ENCODE measurements at places on chromosomes 16 and 17.

DNA sequence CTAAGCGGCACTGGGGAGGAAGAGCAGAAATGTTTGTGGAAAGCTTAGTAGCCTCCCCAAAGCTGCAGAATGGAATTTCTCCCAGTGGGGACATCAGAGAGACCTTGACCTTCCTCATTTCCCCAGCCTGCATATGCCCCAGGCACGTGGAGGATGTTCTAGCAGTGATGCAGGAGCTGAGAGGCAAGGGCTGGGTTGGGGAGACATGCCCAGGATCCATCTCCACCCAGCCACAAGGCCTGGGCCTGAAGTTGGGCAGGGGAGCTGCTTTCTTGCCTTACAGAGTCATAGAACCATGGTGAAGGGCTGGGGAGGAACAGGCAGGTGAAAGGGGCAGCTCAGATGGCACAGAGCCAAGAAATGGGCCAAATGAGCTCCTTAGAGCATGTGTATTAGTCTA is 104.0 kb downstream of the TMEM132E start:
- no peak for DNase-seq

- DNase-seq: no peak
Measured at GRCh38 chr16:11708421-11708820, 34.2 kb downstream of the TXNDC11 start.

DNA sequence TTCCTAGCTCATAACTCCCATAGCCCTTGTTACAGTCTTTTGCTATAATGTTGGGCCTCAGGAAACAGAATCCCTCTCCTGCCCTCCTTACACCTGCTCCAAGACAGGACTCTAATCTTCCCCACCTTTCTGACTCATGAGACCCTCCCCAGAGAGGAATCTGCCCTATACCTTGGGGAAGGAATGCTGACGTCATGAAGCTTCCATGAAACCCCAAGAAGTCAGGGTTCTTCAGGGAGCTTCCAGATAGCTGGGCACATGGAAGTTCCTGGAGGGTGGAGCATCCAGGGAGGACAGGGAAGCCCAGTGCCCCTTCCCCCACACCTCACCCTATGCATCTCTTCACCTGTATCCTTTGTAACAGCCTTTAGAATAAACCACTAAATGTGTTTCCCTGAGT is 285.7 kb downstream of the SOX9 start:
- no peak for DNase-seq

DNA sequence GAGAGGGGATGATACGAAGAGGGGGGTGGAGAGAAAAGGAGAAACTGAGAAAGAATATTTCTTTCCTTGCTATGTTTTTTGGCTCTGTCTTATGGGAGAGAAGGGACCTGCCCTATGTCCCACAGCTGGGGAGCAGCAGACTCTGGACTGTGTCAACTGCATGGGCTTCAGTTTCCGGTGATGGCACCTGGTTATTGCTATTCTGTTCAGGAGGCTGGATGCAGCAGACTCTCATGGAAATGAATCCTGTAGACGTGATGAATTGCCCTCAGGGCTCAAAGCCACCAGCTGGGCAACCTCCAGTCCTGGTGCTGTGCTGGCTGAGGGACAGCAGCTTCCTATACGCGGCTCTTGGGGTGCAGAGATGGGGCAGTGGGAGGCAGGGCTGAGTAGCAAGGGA is 121.2 kb downstream of the HAPSTR1 start:
- DNase-seq: no peak

- no peak for DNase-seq
Measured at GRCh38 chr17:50063561-50064252, 7.8 kb downstream of the ITGA3 start.

DNA sequence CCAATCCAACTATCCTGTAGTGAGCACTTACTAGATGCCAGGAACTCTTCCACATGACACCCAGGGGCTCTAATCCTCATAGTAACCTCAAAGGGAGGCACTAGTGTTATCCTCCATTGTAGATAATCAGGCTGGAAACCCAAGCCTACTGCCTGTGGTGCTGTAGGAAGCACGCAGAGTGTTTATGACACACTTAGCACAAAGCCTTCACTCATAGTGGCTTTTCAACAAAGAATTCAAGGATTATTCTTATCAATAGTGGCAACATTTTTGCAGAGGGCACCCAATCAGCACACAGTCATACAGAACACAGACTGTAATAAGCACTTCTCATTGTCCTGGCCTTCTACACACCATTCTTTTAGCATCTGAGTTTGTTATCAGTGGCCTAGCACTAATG is 18.5 kb upstream of the SOX9 start:
- DNase-seq: no peak

GRCh38 chr17:28306954-28307401 is 12.0 kb upstream of the TMEM97 start:
- no peak for DNase-seq

DNA sequence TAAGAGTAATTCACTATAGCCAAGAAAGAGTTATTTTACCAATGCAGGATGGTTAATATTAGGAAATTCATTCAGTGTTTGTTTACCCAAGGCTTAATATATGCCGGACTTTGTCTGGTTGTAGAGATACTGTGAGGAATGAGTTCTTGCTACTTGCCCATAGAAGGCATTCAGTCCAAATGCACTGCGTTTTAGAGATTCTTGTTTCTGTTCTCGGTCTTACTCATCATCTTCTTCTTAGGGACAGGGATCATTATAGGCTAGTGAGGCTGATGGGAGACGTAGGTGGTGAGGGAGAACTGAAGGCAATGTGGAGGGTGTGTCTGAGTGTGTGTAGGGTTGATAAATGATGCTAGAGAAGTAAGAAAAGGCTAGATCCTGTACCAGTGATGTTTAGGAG is 90.7 kb downstream of the OR1D5 start:
- DNase-seq: no peak

GRCh38 chr17:12007466-12007865 is 10.2 kb upstream of the ZNF18 start:
- no peak for DNase-seq

DNA sequence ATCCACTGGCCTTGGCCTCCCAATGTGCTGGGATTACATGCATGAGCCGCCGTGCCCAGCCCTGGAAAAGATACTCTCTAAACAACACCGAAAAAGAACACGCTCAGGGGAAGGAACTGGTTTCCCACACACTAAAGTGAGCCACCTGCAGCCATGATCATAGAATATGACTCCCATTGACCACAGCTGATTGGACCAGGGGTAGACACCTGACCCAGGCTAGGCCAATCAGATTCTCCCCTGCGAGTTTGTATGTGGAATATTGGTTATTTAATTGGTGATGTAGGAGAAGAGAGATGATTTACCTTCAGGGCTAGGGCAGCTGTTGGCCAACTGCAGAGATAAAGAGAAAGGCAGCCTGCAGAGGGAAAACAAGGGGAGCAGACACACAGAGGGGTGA is 9.0 kb upstream of the GGA2 start:
- DNase-seq: no peak

DNA sequence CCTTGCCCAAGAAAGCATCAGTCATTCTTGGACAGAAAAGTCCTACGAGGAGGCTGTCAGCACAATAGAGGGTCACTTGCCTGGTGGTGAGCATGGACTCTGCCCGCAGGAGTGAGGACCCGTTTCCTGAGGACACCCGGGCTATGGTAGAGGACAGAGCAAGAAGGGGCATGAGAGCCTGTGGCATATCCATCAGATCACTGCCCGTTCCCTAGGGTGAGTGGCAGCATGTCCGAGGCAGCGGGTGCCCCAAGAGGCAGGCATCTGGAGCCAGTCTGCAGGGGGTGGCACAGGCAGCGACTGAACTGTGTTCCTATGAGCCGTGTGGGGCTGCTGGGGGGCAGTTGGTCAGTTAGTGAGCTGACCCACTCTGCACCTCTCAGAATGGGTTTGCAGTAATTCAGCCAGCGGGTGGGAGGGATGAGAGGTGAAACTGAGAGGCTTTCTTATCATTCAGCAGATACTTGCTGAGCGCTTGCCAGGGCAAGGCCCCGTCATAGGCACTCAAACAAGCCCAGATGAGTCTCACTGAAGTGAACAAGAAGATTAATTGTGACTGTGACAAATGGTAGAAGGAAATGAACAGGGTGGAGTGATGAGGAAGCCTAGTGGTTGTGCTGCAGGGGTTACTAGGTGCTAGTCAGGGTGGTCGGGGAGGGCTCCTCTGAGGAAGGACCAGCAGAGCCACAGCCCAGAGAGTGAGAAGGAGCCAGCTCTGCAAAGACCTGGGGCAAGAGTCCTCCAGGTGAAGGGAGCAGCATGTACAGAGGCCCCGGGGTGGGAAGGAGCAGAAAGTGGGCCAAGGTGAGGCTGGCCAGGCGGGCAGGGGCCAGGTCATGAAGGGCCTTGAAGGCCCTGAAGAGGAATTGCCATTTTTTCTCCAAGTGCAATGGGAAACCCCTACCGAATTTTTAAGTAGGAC is 87.9 kb downstream of the CLEC16A start:
- no peak for DNase-seq

DNA sequence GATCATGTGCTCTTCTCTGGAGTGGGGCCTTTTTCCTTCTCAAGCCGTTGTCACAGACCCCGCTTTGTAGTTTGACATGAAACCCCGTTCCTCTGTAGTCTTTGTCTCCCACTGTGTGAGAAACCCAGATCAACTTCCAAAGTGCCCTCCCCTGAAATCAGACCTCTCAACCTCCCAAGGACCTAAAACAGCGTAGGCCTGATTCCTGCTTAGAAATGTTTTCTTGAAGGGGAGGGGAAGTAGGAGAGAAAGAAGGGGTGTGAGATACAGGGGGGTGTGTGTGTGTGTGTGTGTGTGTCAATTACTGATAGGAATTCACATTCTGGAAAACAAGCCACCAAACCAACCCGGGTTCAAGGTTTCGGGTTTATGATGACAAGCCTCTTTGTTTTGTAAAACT is 1.4 kb downstream of the UBE2O start:
- DNase-seq: no peak

- no peak for DNase-seq
Measured at GRCh38 chr17:27764589-27764988, 35.7 kb downstream of the NOS2 start.

DNA sequence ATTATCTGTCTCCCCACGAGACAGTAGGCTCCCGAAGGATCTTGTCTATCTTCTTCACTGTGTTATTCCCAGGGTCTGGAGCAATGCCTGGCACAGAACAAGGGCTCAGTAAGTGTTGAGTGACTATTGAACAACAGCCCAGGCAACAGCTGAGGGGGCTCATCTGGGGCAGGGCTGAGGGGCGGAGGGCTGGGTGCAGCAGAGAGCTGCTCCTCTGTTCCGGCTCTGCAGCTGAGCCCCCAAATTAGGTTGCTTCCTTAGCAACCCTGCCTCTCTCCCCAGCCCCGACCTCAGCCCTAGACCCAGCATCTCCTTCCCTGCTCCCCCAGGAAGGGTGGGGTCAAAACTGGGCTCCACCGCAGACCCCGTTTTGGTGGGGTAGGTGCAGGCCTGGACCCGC is 32.2 kb downstream of the ITGAE start:
- DNase-seq: no peak

GRCh38 chr16:65624229-65624628 is 502.4 kb upstream of the CDH11 start:
- no peak for DNase-seq

DNA sequence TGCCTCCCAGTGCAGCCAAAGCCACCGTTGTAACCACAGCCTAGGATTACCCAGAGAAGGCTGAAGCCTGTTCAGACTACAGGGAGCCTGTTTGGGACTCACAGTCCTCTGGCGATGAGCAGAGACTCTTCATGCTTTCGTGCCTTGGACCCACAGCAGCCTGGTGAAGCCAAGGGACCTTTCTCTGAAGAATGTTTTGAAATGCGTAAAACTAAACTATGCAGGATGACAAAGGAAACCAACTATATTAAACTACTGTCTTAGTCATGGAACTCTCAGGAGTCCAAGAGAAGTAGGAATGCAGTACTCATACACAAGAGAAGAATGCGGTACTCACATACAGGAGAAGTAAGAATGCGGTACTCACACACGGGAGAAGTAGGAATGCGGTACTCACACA is 20.9 kb downstream of the ABR start:
- no peak for DNase-seq

- DNase-seq: no peak
Measured at GRCh38 chr17:3750926-3751325, 27.2 kb downstream of the HASPIN start.

DNA sequence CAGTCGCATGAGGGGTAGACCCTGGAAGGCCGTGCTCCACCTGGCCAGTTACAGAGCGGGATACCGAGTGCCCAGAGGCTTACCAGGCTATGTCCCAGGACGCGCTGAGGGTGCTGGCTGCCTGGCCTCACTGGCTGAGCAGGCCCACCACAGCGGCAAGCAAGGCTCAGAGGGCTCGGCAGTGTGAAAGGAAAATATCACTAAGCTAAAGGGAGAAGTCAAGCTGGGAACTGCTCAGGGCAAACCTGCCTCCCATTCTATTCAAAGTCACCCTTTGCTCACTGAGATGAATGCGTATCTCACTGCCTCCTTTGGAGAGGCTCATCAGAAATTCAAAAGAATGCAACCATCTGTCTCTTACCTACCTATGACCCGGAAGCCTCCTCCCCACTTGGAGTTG is 37.4 kb downstream of the CCDC57 start:
- DNase-seq: no peak

DNA sequence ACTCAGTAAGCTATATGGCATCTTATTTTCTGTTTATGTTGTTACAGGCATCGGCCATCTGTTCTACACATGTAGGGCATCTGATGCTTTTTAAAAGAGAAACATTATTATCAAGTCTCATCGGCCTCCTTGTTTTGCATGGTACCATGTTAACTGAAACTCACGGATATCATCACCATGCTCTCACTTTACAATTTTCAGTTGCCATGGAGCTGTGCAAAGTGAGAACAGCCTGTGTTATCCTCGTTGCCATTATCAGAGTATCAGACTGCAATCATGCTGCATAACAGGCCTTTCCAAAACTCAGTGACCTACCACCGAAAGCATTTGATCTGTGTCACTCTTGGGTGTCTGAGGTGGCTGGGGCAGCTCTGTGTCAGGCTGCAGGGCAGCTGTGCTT is 110.3 kb downstream of the C17orf67 start:
- no peak for DNase-seq

GRCh38 chr17:69607162-69607834 is 192.8 kb downstream of the MAP2K6 start:
- no peak for DNase-seq

GRCh38 chr16:3490911-3491629 is 4.2 kb downstream of the C16orf90 start:
- DNase-seq: no peak

GRCh38 chr17:80095038-80095843 is 6.1 kb upstream of the GAA start:
- no peak for DNase-seq

- no peak for DNase-seq
Measured at GRCh38 chr17:60851181-60851580, 173.5 kb downstream of the BCAS3 start.

DNA sequence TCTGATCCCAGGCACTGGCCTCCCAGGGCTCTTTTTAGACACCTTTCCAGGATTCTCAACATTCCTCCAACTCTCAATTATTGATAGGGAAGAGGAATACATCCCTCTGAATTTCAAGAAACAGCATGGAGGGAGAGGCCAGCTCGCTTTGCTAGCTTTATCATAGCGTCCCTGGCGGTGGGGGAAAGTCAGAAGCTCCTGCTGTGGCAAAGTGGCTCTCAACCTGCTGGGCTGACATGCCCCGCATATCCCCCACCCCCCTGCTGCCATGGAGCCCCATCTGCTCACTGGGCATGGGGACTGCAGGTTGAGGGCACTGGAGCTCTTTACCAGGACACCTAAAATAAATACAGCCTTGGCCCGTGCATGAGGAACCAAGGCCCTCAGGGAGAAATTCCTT is 140.3 kb downstream of the SLC39A11 start:
- DNase-seq: no peak
